ENCODE measurements at places on chromosomes 5 and 9. TPM values are rescaled to one million over a fixed set of nuclear protein-coding genes. Genes with fewer than 3 reads are reported as not detected.

The PFN3 gene
- not detected for total RNA-seq

The CCDC183 gene
- 0.46 TPM for total RNA-seq

The RASEF gene
- total RNA-seq = under 0.01 TPM

The AGXT2 gene
- not detected for total RNA-seq

The INSYN2B gene
- 5.5 TPM for total RNA-seq

The IFNA13 gene
- not detected for total RNA-seq
